Effector CD8-positive, alpha-beta T cell (primary cell): ENCODE measurements at places on chromosomes 4 and X.

DNA sequence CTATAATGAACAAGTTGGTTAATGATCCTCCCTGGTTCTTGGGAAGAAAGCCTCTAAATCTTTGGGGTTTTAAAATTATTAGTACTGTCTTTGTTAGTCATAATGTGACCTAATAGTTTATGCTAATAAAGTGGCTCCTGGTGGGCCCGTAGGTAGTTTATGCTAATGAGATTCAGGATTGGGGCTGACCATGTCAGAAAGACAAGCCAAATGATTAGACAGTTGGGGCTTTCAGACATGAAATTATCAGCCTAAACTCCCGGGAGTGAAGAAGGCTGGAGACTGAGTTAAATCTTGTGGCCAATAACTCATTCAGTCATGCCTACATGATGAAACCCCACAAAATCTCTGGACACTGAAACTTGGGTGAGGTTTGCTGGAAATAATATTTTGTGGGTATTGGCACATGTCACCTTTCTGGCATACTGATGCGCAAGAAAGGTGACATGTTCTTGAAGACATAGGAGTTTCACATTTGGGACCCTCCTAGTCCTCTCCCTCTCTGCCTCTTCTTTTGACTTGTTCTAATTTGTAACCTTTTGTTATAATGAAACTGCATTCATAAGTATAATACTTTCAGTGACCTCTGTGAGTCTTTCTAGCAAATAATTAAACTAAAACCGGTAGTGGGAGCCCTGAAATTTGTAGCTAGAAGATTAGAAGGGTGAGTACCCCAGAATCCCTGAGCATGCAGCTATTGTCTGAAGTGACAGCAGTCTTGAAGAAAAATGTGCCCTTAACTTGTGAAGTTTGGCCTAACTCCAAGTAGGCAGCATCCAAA, 196.8 kb upstream of the FSTL5 start:
- no peak for DNase-seq

- DNase-seq = no peak
Measured at GRCh38 chrX:94758130-94758529, 1084.1 kb downstream of the FAM133A start.

- no peak for DNase-seq
Measured at GRCh38 chr4:101806914-101807313, 16.4 kb downstream of the BANK1 start.

- DNase-seq = no peak
Measured at GRCh38 chrX:19723427-19723826, 164.0 kb downstream of the SH3KBP1 start.

DNA sequence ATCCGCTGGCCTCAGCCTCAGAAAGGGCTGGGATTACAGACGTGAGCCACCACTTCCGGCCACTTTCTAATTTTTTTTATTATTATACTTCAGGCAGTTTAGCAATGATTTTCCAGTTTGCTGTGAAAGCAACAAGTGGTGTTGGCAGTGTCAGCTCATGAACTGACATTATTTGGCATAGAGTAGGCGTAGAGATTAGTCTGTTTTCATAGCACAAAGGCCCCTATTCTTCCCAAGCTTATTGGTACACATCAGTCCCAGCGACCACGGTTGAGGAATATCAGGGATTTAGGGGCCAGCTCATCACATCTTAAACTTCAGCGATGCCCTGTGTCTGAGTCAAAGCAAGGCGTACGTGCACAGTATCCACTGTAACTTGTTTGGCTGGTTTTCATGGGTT, 53.0 kb upstream of the RASSF6 start:
- no peak for DNase-seq

DNA sequence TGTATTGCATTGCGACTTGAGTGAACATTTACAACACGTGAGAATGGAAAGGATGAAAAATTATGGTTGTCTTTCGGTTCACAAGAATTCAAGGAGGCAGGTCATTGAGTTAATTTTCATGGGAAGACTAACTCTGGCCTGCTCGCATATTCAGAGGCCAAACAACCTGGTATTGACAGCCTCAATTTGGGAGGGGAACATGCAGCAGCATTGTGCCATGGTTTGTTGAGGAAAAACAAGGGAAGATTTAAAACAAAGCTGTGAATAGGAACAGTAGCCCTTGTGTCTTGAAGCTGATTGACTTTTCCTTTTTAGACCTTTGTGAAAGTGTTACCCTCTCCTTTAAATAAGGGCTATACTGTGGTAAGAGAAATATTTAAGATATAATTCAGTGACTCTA, 31.9 kb downstream of the FAT4 start:
- DNase-seq = no peak

GRCh38 chr4:165678236-165678935, 194.7 kb upstream of the TLL1 start:
- no peak for DNase-seq

DNA sequence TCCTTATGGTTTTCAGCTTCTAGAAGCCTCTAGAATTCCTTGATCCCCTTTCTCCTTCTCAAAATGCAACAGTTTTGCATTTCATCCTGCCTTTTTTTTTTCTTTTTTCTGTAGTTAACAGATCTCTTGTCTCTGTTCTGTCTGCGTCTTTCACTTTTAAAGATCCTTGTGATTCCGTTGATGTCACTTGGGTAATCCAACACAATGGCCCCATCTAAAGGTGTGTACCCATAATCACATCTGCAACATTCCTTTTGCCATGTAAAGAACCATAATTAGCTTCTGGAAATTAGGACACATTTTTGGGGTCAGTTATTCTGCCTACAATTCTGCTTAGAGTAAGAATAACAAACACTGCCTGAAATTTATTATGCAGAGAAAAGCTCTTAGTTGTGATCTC, 1180.9 kb upstream of the ADGRL3 start:
- DNase-seq = no peak

DNA sequence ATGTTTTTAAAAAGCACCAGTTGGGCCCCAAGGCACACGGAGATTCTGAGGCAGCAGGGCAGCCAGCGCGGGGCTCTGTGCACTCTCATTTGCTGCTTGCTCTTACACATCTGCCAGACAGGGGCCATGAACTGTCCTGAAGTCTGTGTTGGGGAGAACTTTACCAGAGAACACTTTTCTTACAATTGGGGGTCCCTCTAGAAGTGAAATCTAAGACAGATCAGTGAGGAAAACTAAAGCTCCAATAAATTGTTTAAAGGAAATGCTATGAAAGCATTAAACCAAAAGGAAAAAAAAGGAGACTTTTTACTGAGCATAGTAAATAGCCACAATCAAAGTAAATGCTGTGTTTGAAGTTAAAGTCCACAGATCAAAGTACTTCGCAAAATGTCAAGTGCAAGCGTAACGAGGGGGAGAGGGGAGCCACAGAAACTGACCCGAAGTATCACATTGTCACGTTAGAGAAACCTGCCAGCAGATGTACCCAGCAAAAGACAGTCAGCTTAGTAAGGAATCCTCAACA, 37.8 kb downstream of the SORBS2 start:
- DNase-seq = no peak

DNA sequence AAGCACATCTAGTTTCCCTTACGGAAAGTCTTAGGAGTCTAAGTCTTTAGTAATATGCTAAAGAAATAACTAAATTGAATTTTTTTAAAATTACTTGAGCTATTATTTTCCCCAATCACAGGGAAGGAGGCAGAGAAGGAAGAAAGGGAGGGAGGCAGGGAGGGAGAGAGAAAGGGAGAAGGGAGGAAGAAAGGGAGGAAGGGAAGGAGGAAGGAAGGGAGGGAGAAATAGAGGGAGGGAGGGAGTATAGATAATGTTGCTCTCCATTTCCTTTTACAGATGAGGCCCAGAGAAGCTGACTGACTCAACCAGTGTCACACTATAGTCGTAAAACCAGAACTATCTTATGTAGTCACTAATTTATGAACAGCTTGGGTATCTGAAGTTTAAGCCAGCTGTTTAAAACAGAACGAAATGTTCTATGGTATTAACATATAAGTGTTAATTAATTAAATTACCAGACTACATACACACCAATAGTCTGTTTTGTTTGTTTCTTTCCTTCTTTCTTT, 14.6 kb downstream of the SH3RF1 start:
- no peak for DNase-seq

- DNase-seq = no peak
Measured at GRCh38 chr4:150572704-150573504, 9.0 kb upstream of the MAB21L2 start.

DNA sequence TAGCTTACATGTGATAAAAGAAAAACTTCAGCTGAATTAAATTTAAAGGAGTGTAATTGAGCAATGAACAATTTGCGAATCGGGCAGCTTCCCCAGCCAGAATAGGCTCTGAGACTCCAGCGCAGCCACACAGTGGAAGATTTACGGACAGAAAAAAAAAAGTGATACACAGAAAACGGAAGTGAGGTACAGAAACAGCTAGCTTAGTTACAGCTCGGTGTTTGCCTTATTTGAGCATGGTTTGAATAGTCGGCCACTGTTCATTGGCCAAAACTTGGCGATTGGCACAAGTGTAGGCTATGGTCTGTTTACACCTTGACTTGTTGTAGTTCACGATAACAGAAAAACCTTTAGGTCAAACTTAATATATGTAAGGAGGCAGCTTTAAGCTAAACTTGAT, 16.7 kb upstream of the SUPT20HL1 start:
- no peak for DNase-seq

GRCh38 chr4:82688091-82688795, 110.4 kb downstream of the SCD5 start:
- DNase-seq = no peak

- DNase-seq = no peak
Measured at GRCh38 chr4:151031831-151032605, 16.9 kb upstream of the LRBA start.

- peak; percentile 2 for DNase-seq
Measured at GRCh38 chrX:9466124-9466495, 1.3 kb downstream of the TBL1X start.

- DNase-seq = no peak
Measured at GRCh38 chr4:153426207-153426885, 39.8 kb upstream of the TMEM131L start.

GRCh38 chr4:182451441-182451840, 208.2 kb downstream of the TENM3 start:
- DNase-seq = no peak
